ENCODE measurements at places on chromosomes 12 and 14.

GRCh38 chr12:57434517-57435223 lies at the start of gene INHBC:
INHBC (plus strand) TSS chr12:57434784; CDS start chr12:57434887, 103 bp downstream.
- DNase-seq: no peak

DNA sequence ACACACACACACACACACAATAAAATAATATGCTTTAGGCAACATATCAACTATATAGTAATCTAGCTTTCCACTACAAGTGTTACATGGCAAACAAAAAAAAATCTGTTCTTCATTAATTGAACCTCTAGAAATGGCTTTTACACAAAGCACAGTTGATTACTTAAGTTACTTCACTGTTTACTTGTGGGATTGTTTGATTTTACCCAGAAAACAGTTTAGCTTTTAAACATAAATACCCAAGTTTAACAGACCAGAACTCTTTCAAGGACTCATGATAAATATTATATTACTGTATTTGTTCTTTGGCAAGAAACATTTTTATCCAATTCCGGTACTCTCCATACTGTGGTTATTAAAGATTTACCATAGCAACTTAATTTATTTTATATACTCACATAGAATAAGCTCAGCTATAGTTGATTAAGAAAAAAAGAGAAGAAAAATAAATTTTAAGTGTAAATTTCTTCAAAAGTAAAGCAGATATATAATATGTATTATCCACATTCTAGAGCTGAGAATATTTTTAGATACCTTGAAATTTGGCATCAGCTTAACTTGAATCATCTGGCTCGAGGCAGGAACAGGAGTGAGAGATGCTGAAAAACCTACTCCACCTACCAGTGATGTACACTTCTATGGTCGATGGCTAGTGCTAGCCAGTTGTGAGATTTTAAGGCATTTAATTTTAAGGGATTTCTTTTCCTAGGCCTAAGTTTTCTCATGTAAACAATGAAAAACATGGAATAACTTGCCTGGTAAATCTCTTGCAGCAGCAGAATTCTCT lies 126.0 kb downstream of the BTG1 start:
- no peak for DNase-seq

- DNase-seq: no peak
Measured at GRCh38 chr12:105704787-105705186, 374.3 kb downstream of the C12orf75 start.

GRCh38 chr14:105013150-105013785 lies 7.6 kb downstream of the CDCA4 start:
- no peak for DNase-seq

All from stimulated activated CD4-positive, alpha-beta T cell treated with anti-CD3 and anti-CD28 coated beads, Interleukin-1b, Interleukin-23, amount 100 ng/mL, for 4 hours (primary cell).